ENCODE measurements at places on chromosomes 2 and 18. TPM values are rescaled to one million over a fixed set of nuclear protein-coding genes. Genes with fewer than 3 reads are reported as not detected.

The HMSD gene
- 25.0 TPM for total RNA-seq

DNA sequence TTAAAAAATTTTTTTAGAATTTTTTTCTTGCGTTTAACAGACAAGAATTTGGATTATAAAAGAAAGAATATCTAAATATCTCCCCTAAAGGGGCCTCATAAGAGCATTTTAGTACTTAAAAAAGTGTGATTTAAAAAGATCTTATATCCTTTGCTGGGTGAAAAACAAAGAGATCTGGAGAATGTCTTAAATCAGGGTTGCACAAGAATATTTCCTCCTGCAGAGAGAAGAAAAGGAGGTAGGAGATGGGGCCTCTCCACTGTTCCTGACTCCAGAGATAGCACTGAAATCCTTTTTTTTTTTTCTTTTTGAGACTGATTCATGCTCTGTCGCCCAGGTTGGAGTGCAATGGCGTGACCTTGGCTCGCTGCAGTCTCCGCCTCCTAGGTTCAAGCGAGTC, 68.5 kb upstream of the OSR1 start:
- no peak for DNase-seq

- peak; percentile 87 for DNase-seq
These were observed 244.6 kb downstream of the BCL2 start for GRCh38 chr18:63074981-63075404.

GRCh38 chr2:86274265-86274917, 63.0 kb downstream of the REEP1 start:
- no peak for DNase-seq

The NT5DC4 gene
- not detected for total RNA-seq

The MAL gene
- 167 TPM for total RNA-seq

The ABCB11 gene
- not detected for total RNA-seq

GRCh38 chr18:26703170-26703930, 155.0 kb upstream of the KCTD1 start:
- DNase-seq, result no peak

DNA sequence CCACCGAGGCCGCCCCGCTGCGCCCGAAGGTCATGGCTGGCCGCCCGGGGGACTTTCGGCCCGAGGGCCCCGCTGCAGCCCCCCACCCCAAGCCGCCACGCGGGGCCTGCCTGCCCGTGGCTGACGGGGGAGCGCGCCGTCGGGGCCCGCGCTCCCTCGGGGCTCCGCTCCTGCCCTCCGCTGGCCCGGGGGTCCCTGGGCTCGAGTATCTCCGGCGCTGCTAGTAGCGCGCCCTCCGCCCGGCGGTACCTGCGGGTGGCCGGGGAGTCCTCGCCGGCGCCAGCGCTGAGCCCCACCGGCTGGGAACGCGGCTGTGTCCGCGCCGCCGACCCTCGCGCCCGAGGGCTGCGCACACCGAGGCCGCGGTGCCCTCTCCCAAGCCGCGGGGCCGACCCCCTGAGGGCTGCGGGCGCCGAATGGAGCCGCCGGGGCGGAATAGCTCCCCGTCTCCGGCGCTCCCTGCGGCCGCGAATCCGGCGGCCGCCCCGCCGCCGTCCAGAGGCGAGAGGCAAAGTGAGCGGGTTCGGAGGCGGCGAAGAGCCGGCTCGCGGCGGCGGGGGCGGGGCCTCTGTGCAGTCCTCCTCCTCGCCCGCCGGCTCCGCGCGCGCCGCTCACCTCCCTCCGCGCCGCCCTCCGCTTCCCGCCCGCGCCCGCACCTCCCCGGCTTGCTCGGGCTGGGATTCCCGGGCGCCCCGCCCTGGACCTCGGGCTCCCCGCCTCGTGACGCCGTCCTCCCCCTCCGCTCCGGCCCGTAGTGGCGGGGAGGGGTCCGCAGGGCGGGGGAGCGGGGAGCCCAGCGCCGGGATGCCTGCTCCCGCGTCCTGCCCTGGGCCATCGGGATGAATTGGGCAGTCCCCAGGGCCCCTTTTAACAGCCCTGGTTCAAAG, at the start of gene KCNG3:
Gene KCNG3 (minus strand): TSS at position 515 of the 887 bp plus-strand sequence. CDS start 481 bp downstream, at position 34.
- DNase-seq, result peak; percentile 90

GRCh38 chr2:64649013-64649484, 4.7 kb downstream of the SERTAD2 start:
- no peak for DNase-seq

- DNase-seq, result no peak
These were observed 72.7 kb upstream of the CCDC68 start for GRCh38 chr18:55031979-55032378.

The CHN1 gene
- 3.1 TPM for total RNA-seq

- DNase-seq, result no peak
These were observed 32.7 kb upstream of the HPCAL1 start for GRCh38 chr2:10269711-10270610.

GRCh38 chr2:111705711-111706336, 178.2 kb downstream of the ANAPC1 start:
- DNase-seq, result peak; percentile 87

GRCh38 chr2:207474863-207475485, 54.8 kb upstream of the CREB1 start:
- peak; percentile 86 for DNase-seq

DNA sequence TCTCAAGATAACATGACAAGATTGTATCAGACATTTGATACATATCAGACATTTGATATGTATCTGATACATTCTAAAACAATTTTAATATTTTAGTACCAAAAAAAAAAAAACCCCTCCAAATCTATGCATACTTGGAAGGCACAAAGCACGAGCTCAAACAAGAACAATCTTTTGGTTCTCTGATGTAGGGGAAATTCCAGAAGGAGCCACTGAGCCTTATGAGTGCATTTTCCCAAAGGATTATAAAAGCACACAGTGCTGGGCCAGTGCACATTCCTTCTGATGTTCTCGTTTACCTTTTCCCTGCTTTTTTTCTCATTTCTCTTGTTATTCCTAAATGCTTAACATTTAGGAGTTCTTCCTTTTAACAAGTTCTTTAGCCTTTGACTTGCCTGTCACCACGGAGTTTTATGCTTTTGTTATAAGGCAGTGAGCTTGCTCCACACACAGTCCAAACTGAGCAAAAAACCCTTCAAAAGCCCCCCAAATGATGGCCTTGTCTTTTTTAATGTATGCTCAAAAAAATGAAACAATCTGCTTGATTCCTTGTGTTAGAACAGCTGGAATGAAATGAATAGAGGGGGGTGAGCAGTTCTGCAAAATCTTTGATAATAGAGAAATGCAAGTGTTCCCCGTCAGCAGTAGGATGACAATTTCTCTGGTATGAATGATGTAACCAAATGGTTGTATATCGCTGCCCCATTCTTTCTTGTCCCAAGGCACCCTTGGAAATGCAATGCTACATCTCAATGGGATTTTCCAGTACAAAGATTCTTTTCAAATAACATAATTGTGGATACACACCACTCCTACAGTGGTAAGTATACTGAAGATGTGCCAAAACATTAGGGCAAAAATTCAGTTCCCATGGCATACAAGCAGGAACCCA, 597.2 kb upstream of the ZEB2 start:
- DNase-seq, result no peak

DNA sequence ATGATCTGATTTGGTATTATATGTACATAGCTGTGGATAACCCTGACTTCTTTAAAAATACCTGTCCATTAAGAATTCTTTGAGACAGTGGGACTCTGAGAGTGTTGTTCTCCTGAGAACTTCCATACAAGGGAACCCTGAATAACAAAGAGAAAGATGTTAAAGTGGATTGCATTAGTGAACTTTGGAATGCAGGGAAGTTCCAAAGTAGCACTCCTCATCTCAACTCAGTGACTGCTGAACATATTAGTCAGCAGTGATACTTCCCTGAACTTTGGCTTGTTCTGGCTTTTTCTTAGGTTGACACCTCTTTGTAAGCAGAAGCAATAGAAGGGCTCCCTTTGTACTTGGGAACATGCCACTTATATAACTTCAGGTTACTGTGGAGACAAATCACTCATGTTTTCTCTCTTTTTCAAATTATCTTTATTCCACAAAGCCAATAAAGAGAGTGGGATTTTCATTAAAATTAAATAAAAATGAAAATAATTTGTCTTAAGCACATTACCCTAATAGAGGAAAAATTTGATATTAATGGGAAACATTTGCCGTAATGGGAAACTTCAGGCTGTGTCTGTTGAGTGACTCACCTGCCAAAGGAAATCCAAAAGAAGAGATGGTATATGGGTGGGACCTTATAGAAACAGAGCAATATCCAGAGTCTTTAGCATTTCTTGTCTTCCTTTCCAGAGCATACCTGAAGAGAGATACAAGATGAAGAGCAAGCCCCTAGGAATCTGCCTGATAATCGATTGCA, 33.3 kb downstream of the CFLAR start:
- DNase-seq, result no peak

The TUBA3D gene
- total RNA-seq, result not detected

GRCh38 chr2:222912117-222912516, 51.3 kb downstream of the ACSL3 start:
- no peak for DNase-seq
